ENCODE measurements at places on chromosomes 11 and 22. TPM values are rescaled to one million over a fixed set of nuclear protein-coding genes. Genes with fewer than 3 reads are reported as not detected.

DNA sequence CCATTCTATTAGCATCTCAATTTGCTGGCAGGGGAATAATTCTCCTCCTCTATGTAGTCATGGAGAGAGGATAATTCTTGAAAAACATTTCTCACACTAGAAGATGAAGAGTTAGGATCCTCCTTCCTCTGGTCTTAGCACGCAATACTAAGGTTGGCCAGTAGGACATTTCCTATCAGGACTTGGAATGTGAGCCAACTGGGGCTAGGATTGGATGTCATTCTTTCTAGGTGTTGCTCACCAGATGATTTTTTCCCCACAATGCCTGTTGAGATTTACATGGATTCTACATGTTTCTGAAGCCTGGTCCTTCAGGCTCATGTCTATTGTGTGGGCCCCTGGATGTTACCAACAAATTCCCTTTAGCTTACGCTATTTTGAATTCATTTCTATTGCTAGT, 28.0 kb downstream of the SLN start:
- DNase-seq: no peak

- DNase-seq: no peak
Measured at GRCh38 chr11:8296038-8296649, 32.5 kb upstream of the LMO1 start.

- DNase-seq: no peak
Measured at GRCh38 chr22:44608597-44609399, 93.2 kb upstream of the PRR5 start.

OR10A2 gene
- polyA plus RNA-seq: not detected

GRCh38 chr11:86183694-86184093, 60.9 kb upstream of the EED start:
- DNase-seq: no peak

GRCh38 chr22:29121124-29121523, 48.3 kb downstream of the KREMEN1 start:
- DNase-seq: no peak

DNA sequence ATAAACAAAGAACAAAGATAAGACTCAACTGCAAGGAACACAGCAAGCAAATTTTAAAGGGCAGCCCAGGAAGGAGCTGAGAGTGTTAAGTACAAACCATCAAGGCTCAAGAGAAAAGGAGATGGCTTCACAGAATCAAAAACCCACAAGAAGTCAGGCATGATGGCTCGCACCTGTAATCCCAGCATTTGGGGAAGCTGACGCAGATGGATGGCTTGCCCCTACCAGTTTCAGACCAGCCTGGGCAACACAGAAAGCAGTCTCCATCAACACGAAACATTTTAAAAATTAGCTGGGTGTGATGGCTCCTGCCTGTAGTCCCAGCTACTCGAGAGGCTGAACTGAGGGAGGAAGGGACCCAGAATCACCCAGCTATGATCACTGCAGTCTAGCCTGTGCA, 32.6 kb downstream of the MAPK1 start:
- no peak for DNase-seq

Measured in right lung (tissue), 10 donors.